GM20000 (cell line): ENCODE measurements at places on chromosomes 3 and 15.

DNA sequence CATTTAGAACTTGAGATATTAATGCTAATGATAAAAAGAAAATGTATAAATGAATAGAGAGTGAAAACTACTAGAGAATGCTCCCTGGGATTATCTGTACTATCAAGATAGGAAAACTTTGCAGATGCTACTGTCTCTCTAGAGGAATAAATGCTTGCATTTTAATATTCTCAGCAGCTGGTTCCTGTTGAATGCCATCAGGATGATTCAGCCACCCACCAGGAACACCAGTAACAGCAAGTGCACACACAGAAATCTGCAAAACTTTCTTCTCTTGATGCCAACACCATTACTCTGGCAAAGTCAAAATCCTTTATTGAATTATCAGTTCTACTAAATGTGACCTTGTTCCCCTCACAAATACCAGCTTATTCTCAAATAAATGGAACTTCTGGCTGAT is 148.4 kb downstream of the TIGIT start:
- no peak for DNase-seq

DNA sequence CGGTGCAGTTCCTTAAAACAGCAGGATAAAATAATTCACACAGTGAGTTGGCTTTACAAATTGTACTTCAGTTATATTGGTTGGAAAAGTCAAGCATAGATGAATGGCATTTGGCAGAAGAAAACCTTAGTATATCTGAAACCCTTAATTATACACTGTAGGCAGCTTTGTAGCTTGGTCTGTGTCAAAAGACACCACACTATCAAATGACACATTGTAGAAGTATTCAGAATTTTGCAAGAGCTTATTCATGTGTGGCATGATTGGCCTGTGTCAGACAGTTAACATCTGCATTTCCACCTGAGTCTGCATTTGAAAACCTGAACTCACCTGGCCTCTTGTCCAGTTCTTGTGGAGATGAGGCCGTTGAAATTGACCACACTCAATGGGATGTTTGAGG is 13.8 kb downstream of the TMEM266 start:
- DNase-seq: no peak

GRCh38 chr3:30548600-30548999 is 57.8 kb upstream of the TGFBR2 start:
- DNase-seq: no peak

DNA sequence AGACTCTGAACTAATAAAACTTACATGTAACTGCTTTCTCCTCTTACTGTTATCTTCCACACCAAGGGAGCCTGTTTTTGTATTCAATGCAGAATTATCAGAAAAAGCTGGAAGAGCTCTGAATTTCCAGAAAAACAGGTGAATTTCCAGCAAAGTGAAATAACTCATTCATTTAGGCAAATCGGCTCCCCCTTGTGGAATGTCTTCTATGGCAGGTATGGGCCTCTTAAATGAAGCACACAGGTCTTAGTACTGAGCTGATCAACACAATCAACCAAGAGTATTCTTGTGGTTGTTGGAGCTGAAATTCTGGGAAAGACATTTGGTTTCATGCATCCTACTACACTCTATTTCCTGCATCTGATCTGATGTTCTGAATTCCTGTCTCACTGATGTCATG is 31.0 kb upstream of the PTPRG start:
- no peak for DNase-seq

- no peak for DNase-seq
Observed at GRCh38 chr3:40237889-40238571, 71.5 kb upstream of the EIF1B start.

DNA sequence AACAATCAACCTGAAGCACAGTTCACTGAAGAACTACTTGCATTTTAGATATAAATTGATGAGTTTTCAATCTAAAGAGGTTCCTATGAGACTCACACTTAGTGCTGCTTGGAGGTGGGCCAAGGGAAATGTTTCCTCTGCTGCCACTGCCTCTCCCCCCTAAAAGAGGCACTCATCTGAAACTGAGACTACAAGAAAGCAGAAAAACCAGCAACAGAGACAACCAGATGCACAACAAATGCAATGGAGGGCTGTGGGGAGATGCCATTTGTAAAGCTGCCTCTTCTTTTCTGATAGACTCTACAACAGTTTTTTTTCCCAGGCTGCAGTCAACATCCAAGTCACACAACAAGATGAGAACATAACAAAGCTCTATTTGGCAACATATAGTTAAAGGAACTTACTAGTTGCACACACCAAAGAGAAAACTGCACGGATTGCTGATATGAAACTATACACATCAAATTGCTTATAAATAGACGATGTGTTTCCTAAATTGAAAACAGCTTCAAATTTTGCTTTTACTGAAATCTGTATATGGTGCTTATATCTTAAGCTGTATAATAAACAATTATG is 11.0 kb downstream of the TSPAN3 start:
- DNase-seq: no peak

GRCh38 chr3:127588806-127589577 is 1.5 kb downstream of the TPRA1 start:
- peak; percentile 40 for DNase-seq

GRCh38 chr3:52779837-52780585 is 2.6 kb downstream of the ITIH1 start:
- no peak for DNase-seq

- no peak for DNase-seq
Observed at GRCh38 chr3:31472479-31473390, 60.0 kb upstream of the STT3B start.

DNA sequence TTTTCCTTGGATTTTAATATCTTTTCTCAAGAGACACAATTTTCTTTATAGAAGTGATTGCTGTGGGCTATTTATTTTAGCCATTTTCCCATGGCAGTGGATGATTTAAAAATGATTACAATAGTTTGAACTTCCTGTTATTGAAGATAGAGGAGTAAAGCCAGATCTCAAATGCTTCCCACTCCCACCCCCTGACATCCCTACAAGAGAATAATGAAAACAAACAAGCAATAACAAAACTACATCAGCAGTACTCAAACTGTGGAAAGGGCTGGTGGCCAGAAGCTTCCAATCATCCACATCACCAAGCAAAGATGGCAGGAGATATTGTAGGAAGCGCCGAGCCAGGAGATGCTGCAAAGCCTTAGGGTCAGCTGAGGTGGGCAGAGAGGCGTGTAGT is 831.1 kb upstream of the NR2F2 start:
- DNase-seq: no peak

GRCh38 chr3:172530566-172530965 is 7.3 kb upstream of the TNFSF10 start:
- DNase-seq: no peak

DNA sequence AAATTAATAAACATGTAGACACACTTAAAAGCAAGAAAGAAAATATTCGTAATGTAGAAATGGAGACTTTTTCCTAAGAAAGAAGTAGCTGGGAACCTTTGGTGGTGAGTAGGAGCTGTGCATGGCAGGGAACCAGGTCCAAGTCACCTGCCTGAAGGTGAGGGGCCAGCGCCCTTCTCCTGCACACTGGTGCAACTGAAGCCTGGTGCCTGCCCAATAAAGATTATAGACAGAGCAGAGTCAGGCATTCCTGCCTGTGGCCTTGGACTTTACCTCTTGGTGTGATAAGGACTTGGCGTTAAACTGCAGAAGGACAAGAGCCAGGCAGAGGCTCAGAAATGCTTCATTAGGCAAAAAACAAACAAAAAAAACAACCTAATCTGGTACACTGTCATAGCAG is 14.2 kb downstream of the CFAP91 start:
- DNase-seq: no peak

DNA sequence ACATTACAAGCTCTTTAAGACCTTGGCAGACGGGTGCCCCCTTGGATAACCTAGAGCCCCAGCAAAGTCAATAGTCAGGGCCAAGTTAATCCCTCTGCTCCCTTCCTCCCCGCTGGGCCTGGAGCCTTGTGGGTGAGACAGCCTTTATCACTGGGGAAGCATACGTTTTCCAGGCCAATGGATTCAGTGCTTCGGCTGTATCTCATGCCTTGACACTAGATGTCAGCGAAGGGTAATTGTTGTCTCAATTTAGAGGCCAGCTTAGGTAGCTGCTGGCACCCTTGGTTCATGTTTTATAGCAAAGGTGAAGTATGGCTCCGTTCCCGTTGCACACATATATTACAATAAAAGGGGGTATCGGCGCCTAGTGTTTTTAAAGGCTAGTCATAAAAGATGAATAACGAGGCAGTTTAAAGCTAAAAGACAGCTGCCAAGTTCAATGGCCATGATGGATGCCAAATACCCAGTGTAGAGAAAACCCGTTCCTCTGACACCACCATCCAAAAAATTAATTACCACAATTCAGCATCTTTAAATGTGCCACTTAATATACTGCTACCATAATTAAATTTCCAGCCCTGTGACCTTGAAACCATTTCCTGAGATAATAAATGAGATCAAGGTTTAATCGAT is 52.3 kb upstream of the BNIP2 start:
- DNase-seq: no peak

- DNase-seq: no peak
Observed at GRCh38 chr3:25044762-25045710, 383.0 kb upstream of the RARB start.

DNA sequence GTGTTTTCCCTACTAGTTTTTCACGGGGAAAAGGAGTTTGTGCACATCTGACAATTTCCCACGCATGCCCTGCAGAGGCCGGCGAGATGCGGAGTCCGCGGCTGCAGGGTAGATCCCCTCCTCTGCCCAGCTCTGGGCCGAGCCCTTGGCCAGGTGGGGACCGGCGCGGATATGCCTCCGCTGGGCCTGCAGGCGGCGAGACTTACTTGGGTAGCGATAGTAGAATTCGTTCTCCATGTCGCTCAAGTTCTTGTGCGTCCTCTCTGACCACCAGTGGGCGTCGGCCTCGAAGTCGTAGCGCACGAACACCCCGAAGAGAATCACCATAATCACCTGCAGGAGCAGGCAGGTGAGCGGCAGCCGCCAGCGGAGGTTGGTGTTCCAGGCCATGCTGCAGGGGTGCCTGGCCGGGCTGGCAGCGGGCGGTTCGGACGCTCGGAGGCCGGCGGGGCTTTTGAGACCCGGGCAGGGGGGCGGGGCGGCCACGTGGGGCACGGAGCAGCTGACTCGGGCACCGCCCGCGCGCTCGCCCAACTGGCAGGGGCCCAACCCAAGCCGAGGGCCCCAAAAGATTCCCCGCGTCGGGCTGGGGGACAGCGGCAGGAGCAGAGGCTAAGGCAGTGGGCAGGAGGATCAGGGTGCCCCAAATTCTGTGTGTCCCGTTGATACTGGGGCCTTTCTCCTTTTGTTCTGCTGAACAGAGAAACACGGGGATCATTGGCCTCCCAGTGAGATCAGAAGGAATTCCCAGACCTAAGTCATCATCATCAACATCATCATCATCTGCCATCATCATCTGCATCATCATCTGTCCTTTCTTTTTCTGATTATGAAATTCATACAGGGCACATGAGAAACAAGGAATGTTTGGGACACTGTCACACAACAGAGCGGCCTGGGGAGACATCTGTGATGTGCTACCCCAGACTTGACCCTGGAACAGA is at the start of gene RHCG:
Gene RHCG, minus strand, starts transcription at position 429 of the 944 bp plus-strand sequence. Its CDS starts 39 bp downstream, at position 390.
- DNase-seq: peak; percentile 59
